ENCODE measurements at places on chromosomes 5 and 9.

DNA sequence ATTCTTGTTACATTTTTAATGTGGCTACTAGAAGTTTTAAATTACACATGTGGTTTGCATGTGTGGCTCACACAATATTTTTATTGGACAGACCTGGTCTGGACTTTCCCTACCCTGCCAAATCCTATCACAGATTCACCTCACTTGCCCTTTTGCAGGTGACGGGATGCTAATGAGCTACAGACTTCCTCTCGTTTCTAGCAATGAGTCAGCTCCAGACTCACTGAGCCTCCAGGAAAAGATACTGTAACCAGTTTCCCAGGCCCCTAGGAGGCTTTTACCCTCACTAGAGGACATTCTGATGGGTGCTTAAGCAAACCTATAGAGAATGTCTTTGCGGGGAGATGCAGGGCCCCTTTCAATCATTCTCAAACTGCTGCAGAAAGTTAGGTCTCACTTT is 135.4 kb downstream of the WDR41 start:
- DNase-seq = peak; percentile 53

DNA sequence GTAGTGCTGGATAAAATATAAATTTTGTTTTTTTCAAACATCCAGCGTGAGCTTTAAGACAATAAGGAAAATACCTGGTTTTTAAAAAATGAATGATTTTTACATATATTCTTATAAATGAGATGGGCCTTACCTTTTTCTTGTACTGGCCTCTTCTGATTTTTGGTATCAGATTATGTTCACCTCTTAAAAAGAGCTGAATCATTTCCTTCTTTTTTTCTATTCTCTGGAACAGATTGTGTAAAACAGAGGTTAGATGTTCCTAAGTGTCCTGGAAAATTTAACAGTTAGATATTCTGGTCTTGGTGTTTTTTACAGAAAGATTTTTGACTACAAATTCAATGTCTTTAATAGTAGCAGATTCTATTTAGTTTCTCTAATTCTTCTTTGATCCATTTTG is 74.6 kb downstream of the NDUFAF2 start:
- peak; percentile 20 for DNase-seq

- no peak for DNase-seq
Measured at GRCh38 chr5:151017897-151018296, 2.5 kb upstream of the GPX3 start.

DNA sequence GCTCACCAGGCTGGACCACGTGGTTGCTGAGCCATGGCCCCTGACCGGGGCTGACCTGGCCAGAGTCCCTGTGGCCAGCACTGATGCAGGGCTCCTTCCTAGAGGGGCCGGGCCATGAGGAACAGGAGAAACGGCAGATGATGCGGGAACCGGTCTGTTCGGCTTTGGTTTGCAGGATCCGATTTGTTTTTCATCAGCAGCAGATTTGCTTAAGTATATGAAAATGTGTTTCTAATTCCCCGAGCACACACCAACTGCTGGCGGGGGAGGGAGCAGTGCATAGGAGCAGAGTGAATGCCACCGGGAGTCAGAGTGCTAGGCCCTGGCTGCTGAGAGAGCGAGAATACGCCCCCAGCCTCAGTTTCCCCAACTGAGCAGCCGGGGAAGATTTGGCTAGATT is 13.6 kb downstream of the NTNG2 start:
- no peak for DNase-seq

- peak; percentile 93 for DNase-seq
Measured at GRCh38 chr9:87713278-87713987, 12.5 kb upstream of the CTSL start.

GRCh38 chr5:169992789-169993484 is 12.6 kb upstream of the INSYN2B start:
- DNase-seq = no peak

GRCh38 chr9:30504502-30504905 is 1879.9 kb upstream of the ACO1 start:
- DNase-seq = no peak

DNA sequence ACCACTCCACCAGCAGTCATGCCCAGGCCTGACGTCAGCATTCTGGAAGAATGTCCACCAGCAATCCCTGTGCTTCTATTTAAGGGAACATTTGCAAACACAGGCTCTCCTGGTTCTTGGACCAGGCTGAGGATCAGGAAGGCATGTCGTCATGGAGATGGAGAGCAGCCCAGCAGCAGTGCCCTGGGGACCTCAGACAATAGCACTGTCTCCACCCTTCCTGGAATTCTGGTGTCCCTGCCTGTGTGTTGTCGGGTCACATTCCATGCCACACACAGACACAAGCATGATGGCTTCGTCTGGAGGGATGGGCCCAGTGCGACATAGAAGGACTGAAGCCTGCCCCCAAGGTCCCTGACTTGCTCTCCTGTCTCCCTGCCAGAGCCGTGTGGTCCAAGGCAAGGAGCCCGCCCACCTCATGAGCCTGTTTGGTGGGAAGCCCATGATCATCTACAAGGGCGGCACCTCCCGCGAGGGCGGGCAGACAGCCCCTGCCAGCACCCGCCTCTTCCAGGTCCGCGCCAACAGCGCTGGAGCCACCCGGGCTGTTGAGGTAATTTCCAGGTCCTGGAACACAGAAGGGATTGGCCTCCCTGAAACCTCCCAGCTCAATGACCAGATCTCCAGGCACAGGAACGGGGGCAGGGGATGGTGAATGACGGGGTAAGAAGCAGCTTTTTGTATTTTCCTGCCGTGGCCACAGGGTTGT is 43.8 kb downstream of the STOM start:
- peak; percentile 96 for DNase-seq

DNA sequence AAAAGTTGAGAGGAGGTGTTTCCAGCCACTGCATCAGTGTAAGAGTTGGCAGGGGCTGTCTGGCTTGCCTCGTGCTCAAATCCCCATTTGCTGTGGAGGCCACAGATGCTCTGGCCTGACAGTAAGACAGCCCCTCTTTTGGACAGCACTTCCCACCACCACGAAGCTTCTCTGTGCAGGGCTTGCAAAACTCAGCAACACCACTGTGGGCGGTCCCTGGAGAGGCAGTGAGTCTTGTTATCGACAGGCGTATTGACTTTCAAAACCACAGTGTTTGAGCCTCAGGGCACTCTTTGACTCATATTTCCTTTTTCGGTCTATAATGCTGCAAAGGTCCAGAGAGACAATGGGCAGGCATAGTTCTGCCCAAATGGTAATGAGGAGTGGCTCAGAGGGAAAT is 539.5 kb downstream of the EBF1 start:
- no peak for DNase-seq

GRCh38 chr9:123020796-123021195 is 12.7 kb upstream of the GPR21 start:
- no peak for DNase-seq

GRCh38 chr5:14357851-14358250 is 214.7 kb downstream of the TRIO start:
- peak; percentile 19 for DNase-seq
